ENCODE measurements at places on chromosomes 11 and 22. TPM values are rescaled to one million over a fixed set of nuclear protein-coding genes. Genes with fewer than 3 reads are reported as not detected.
A peak's percentile ranks its signal among the peaks of the same experiment; 100 is the strongest.

NPAS4 gene
- polyA plus RNA-seq = 1.7 TPM

TRIM6 gene
- 2.6 TPM for polyA plus RNA-seq

DNA sequence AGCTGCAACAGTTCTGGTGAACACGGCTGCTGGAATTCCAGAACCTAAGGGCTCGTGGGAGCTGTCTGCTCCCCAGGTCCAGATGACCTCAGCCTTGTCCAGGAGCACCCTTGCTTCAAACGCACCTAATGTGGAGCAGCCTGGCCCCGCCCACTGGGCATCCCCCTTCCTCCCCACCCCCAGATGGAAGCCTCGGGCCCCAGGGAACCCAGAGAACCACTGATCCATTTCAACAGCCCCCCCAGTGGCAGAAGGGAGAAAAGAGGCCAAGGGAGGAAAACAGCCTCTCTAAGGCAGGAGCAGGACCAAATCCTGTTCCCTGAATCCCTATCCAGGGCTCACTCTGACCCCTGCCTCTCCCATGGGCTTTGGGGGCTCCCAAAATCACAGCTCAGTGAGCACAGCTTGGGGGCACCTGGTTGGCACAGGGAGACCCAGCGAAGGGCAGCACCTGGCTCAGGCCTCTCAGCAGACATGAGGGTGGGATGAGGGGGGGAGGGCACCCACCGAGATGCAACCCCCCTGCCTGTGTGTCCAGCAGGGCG lies 1.2 kb downstream of the CYTH4 start:
- H3K27ac ChIP-seq = no peak overlapping the region
- H3K4me3 ChIP-seq = peak overlapping the region; percentile 13
- H3K27me3 ChIP-seq = peaks cover 8% of the 10 kb centered on the region
- no peaks in the 10 kb centered on the region for H3K4me1 ChIP-seq

GRCh38 chr22:23530766-23531282 lies 49.3 kb downstream of the IGLL1 start:
- no peak for DNase-seq
- no peaks in the 10 kb centered on the region for H3K27me3 ChIP-seq
- H3K36me3 ChIP-seq = no peaks in the 10 kb centered on the region
- peaks cover 36% of the 10 kb centered on the region for H3K4me1 ChIP-seq

WEE1 gene
- 68.9 TPM for polyA plus RNA-seq

- no peak overlapping the region for H3K4me3 ChIP-seq
- no peaks in the 10 kb centered on the region for H3K27me3 ChIP-seq
- H3K36me3 ChIP-seq = no peaks in the 10 kb centered on the region
- peaks cover 28% of the 10 kb centered on the region for H3K4me1 ChIP-seq
- DNase-seq = no peak
Observed at GRCh38 chr22:30262112-30262511, 4.5 kb downstream of the OSM start.

- no peaks in the 10 kb centered on the region for H3K27me3 ChIP-seq
- H3K4me1 ChIP-seq = no peaks in the 10 kb centered on the region
- no peak for DNase-seq
- no peak overlapping the region for H3K27ac ChIP-seq
- no peak overlapping the region for H3K4me3 ChIP-seq
Observed at GRCh38 chr22:23124611-23125511, 16.9 kb downstream of the RSPH14 start.

DNA sequence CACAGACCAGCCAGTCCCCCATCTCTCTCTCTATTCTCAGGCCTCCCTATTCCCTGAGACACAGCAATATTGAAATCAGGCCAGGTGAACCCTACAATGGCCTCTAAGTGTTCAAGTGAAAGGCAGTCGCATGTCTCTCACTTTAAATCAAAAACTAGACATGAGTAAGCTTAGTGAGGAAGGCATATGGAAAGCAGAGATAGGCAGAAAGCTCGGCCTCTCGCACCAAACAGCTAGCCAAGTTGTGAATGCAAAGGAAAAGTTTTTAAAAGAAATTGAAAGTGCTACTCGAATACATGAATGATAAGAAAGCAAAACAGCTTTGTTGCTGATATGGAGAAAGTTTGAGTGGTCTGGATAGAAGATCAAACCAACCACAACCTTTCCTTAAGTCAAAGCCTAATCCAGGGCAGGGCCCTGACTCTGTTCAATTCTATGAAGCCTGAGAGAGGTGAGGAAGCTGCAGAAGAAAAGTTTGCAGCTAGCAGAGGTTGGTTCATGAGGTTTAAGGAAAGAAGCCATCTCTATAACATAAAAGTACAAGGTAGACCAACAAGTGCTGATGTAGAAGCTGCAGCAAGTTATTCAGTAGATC lies 19.8 kb upstream of the MPZL2 start:
- no peaks in the 10 kb centered on the region for H3K36me3 ChIP-seq
- no peak overlapping the region for H3K4me3 ChIP-seq
- no peak for DNase-seq
- H3K4me1 ChIP-seq = peaks cover 26% of the 10 kb centered on the region
- peak overlapping the region; percentile 54 for H3K27ac ChIP-seq

GRCh38 chr11:36586543-36586942 lies 7.8 kb upstream of the IFTAP start:
- H3K27ac ChIP-seq = no peak overlapping the region
- H3K36me3 ChIP-seq = no peaks in the 10 kb centered on the region
- H3K4me1 ChIP-seq = no peaks in the 10 kb centered on the region
- H3K27me3 ChIP-seq = peaks cover 13% of the 10 kb centered on the region

SLC6A5 gene
- polyA plus RNA-seq = 0.01 TPM

GRCh38 chr11:94557992-94558391 lies 9.2 kb upstream of the PIWIL4 start:
- no peaks in the 10 kb centered on the region for H3K27me3 ChIP-seq
- H3K4me1 ChIP-seq = peaks cover 3% of the 10 kb centered on the region
- DNase-seq = no peak
- peaks cover 2% of the 10 kb centered on the region for H3K36me3 ChIP-seq

C11orf91 gene
- not detected for polyA plus RNA-seq

PATE4 gene
- polyA plus RNA-seq = 0.04 TPM

DNA sequence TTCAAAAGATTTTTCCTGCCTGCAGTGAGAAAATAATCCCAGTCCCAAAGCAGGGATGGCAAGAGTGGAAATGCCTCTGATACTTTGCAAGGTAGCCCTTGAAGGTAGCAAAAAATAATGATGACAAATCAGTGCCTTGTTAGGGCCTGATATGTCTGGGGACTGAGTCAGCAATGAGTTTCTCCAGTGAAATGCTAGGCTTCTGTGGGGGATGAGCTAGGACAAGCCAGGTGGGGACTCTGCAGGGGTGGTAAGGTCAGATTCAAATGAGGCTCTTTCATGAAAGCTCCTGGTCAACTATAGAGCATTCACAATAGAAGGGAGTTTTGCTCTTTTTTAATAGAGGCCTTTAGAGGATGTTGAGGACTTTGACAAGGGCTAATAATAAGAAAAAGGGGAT lies 77.7 kb downstream of the ME3 start:
- H3K36me3 ChIP-seq = no peaks in the 10 kb centered on the region
- H3K4me3 ChIP-seq = no peak overlapping the region
- H3K27ac ChIP-seq = no peak overlapping the region
- no peak for DNase-seq
- H3K4me1 ChIP-seq = peaks cover 27% of the 10 kb centered on the region

GRCh38 chr11:60809249-60809648 lies 24.1 kb downstream of the MS4A10 start:
- no peak for DNase-seq
- H3K4me1 ChIP-seq = peaks cover 14% of the 10 kb centered on the region
- no peak overlapping the region for H3K4me3 ChIP-seq
- H3K27me3 ChIP-seq = no peaks in the 10 kb centered on the region
- no peaks in the 10 kb centered on the region for H3K36me3 ChIP-seq

OR5F1 gene
- not detected for polyA plus RNA-seq

DNA sequence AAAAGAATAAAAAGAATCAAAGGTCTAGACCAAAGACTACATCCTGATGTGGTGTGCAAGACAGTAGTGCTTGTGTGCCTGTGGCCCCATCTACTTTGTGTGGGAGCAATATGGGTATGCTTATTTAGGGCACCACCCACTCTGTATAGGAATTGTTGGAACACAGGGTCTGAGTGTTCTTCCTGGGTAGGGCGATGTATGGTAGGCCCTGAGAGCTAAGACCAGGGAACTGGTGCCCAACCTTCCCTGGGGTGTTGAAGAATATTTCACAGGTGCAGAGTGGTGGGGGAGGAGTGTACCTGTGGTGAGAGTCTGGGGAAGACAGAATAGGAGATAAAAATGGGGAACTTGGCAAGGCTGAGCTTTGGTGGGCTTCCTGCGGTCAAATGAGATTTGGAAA lies 41.9 kb downstream of the MICAL2 start:
- no peak overlapping the region for H3K4me3 ChIP-seq
- no peak overlapping the region for H3K27ac ChIP-seq
- no peaks in the 10 kb centered on the region for H3K4me1 ChIP-seq

- DNase-seq = peak; percentile 42
- H3K27me3 ChIP-seq = no peaks in the 10 kb centered on the region
- H3K36me3 ChIP-seq = no peaks in the 10 kb centered on the region
- peak overlapping the region; percentile 23 for H3K27ac ChIP-seq
- H3K4me3 ChIP-seq = no peak overlapping the region
- H3K4me1 ChIP-seq = peaks cover 8% of the 10 kb centered on the region
Observed at GRCh38 chr22:48370508-48371325, 1457.0 kb downstream of the BRD1 start.

GRCh38 chr11:104873252-104873651 lies 25.0 kb downstream of the CASP12 start:
- no peaks in the 10 kb centered on the region for H3K27me3 ChIP-seq
- H3K4me1 ChIP-seq = no peaks in the 10 kb centered on the region
- no peaks in the 10 kb centered on the region for H3K36me3 ChIP-seq
- H3K27ac ChIP-seq = no peak overlapping the region

STARD10 gene
- 331 TPM for polyA plus RNA-seq

GRCh38 chr11:70354629-70355028 lies 43.7 kb upstream of the CTTN start:
- H3K27ac ChIP-seq = no peak overlapping the region
- peaks cover 54% of the 10 kb centered on the region for H3K36me3 ChIP-seq
- no peaks in the 10 kb centered on the region for H3K27me3 ChIP-seq
- H3K4me1 ChIP-seq = no peaks in the 10 kb centered on the region

CSKMT gene
- polyA plus RNA-seq = 8.7 TPM

KRTAP5-11 gene
- 0.19 TPM for polyA plus RNA-seq

DNA sequence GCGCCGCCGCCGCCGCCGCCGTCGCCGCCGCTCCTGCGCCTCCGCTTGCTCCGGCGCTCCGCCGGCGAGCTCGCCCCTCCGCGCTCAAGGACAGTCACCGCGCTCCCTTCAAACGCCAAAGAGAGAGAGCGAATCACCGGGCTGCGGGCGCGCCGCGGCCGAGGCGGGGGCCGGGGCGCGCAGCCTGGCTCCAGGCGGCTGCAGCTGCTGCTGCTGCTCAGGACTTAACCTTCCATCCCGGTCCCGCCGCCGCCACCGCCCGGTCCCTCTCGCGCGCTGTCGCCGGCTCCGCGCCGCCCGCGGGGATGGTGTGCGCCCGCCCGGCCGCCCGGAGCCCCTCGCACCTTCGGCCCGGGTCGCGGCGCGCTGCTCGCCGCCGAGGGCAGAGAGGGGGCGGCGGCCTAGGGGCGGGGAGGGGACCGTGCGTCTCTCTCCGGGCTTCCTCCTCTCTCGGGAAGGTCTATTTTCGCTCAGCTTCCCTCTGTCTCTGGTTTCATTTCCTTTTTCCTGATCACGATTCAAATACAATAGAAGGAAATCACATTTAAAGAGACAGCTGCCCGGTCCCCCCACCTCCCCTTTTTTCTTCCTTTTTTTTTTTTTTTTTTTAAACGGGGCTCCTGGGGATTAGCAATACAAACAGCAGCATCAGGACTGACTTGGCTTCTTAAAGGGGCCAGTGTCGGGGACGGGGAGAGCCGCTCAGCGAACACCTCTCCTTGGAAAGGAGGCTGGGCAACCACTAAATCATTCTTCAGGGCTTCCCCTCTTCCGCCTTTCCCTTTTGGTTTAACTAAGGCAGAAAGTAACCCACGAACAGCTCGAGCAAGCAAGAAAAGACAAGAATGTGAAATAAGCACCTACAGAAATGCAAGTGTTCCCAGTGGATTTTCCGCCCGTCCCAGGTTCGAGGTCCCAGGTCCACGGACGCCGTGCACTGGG lies 22.1 kb downstream of the LMO2 start:
- no peak for DNase-seq
- H3K4me1 ChIP-seq = peaks cover 3% of the 10 kb centered on the region
- peaks cover 64% of the 10 kb centered on the region for H3K27me3 ChIP-seq
- H3K4me3 ChIP-seq = peak overlapping the region; percentile 39
- H3K27ac ChIP-seq = no peak overlapping the region
- H3K36me3 ChIP-seq = no peaks in the 10 kb centered on the region

GRCh38 chr22:49193348-49193747 lies 634.3 kb downstream of the BRD1 start:
- peaks cover 4% of the 10 kb centered on the region for H3K27me3 ChIP-seq
- H3K27ac ChIP-seq = no peak overlapping the region
- H3K4me3 ChIP-seq = no peak overlapping the region
- H3K36me3 ChIP-seq = no peaks in the 10 kb centered on the region
- no peak for DNase-seq

DNA sequence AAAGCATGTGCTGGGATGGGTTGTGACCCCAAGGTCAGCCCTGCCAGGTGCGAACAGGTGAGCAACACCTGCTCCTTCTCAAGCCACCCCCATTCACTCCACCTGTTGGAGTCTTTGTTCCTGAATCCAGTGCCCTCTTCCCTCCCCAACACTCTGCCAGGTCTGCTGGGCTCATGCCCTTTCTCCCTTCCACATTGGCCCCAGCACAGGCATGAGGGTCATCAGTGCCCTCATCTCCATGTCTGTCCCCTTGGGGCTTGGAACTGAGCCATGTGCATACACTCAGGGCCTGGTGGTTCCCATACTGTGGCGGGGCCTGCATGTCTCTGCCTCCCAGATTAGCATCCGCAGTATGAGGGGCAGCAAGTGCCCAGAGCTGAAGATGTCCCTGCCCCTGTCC lies 19.1 kb downstream of the RFPL2 start:
- no peaks in the 10 kb centered on the region for H3K4me1 ChIP-seq
- H3K27ac ChIP-seq = no peak overlapping the region
- DNase-seq = no peak
- no peak overlapping the region for H3K4me3 ChIP-seq
- H3K36me3 ChIP-seq = no peaks in the 10 kb centered on the region
- H3K27me3 ChIP-seq = no peaks in the 10 kb centered on the region

RIBC2 gene
- 4.7 TPM for polyA plus RNA-seq

- H3K4me3 ChIP-seq = no peak overlapping the region
- no peaks in the 10 kb centered on the region for H3K27me3 ChIP-seq
- DNase-seq = no peak
- peaks cover 53% of the 10 kb centered on the region for H3K36me3 ChIP-seq
- no peak overlapping the region for H3K27ac ChIP-seq
- H3K4me1 ChIP-seq = no peaks in the 10 kb centered on the region
Observed at GRCh38 chr11:75475767-75476650, 43.0 kb upstream of the KLHL35 start.
